ENCODE measurements at places on chromosomes 2 and 18.

GRCh38 chr18:49616618-49617328, 54.9 kb downstream of the LIPG start:
- no peak for DNase-seq

DNA sequence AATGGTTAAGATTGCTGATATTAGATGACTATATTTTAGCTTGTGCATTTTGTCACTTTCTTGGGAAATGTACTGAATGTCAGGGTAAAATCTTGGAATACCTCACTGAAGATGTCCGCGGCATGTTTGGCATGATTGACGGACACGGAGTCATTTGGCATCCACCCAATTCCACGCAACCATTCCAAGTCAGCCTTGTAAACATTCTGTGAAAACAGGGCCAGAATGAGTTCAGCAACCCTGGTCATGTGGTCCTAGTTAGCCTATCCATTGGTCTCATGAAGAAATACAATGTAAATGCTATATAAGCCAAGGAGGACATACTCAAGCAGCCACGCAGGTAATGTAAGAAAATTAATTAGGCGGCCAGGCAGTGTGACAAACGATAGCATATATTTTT, 159.5 kb downstream of the RIF1 start:
- DNase-seq: no peak

- DNase-seq: no peak
These were observed 93.6 kb downstream of the SCN9A start for GRCh38 chr2:166282154-166282553.

DNA sequence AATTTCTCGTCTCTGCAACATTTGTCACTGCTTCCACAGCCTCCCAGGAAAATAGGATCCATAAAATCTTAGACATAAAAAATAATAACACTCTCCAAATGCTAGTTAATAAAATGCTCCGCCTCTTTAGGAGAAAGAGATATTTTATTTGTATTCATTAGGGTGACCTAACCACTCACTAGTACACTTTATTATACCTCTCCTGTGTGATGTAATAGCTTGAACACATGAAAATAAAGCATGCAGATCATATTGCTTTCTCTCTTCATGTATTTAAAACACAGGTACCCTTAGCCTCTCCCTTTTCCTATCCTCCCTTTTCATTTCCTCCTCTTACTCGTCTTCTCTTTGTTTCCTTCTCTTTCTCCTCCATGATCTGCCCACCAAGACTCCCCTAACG, 694.2 kb downstream of the EPHA4 start:
- DNase-seq: no peak

DNA sequence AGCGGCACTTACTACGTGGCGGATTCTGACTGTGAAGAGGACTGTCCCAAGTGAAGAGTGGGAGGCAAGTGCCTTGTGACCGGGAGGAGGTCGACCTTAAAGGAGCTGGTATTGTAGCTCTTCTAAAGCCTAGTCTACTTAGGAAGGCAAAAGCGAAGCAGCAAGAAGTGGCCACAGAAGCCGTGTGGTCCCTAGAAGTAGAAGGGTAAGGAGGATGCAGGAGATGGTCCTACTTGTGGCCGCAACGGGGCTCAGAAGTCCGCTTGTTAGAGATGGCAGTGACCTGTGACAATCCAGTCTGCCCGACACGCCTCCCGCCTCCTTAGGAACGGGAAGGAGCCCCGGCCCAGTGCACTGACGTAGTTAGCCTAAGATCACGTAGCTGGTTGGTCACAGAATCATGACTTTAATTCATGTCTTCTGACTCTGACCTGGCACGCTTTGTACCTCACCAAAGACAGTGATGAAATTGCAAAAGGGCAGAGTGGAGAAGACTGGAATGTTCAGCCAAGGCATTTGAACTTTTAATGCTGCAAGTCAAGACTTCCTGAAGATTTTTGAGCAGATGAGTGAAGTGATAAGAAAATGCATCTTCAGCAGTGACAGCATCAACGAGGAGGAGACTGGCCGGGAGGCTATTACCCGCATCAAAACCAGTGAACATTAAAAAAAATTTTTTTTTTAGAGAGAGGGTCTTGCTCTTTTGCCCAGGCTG, 749 bp upstream of the EIF2AK3 start:
- DNase-seq: peak; percentile 98

GRCh38 chr2:47535073-47535472, 132.1 kb downstream of the MSH2 start:
- DNase-seq: no peak

- DNase-seq: no peak
These were observed 15.9 kb upstream of the CHAC2 start for GRCh38 chr2:53751728-53752127.

GRCh38 chr18:78073275-78073674, 823.6 kb downstream of the GALR1 start:
- DNase-seq: no peak

DNA sequence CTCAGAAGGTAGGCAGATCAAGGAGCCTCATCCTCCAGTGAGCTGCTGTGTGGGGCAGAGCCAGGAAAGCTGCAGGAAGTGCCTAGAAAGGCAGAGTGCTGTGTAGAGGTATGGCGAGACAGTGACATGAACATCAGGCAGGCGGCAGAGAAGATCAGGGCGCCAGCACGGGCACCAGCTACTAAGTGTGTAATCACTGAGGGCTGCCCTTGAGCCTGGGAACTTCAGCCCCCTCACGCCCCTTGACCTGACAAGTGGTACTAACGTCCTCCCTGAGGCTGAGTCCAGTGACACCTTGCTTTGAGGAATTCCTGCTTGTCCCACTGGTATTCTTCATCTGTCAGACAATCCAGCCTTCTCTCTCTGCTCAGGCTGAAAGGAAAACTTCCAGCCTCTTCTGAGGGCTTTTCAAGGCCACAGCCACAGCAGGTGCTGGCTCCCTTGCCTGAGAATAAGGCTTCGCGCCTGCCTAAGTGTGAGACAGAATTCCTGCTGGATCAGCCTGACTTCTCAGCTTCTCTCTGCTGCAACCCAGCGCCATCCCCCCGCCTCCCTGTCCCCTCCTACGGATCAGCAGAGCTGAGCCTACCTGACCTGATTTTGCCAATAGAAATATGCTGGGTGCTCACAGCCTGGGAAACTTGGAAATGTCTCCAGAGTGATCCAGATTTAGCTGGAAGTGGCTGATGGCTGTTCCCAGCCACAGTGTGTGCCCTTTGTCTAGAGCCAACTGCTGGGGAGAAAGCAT, 148.0 kb downstream of the SMAD7 start:
- no peak for DNase-seq

GRCh38 chr18:2392446-2392845, 178.9 kb downstream of the METTL4 start:
- no peak for DNase-seq

DNA sequence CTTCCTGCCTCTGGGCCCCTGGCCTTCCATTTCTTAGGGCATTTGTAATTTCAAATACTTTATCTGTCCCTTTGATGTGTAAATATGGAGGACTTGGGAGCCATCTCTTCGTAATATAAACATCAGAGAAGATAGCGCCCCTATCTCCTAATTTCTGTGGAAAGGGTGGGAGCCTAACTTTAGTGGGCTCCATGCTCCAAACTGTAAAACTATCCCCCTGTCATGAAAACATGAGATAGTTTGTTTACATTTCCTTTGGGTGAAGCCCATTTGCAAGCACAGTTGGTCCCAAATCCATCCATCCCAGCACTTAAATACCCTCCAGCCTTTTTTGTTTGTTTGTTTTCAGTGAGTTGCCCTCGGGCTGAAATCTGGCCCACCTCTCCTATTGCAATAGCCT, 782.6 kb upstream of the FSHR start:
- no peak for DNase-seq

DNA sequence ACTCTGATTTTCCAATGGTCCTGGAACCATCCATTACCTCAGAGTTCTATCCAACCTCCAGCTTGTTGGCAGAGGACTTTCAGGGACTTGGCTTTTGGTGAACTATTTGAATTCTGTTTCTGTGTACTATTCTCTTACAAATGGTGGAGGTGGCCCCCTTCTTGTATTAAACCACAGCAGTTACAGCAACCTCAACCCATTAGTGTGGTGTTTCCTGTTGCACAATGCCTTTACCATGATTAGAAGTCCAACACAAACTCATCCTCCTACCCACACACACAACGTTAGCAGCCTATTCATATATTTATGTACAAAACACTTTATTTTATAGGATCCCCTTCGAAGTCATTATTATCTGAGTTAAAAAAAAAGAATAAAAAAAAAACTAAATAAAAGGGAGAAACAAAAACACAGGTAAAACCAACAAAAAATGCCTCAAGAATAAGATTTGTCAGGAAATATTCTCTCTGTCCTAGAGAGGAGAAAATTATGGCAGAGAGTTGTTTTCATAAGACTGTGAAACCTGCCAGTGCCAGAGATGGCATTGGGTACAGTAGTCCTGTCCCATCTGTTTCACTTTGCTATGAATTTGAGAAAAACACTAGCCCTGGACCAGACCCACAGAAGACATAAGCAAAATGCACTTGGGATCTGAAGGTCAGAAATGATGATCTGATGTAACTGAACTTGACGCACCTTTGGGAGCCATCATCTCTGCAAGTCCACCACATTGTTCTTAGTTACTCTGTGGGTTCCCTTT, 1896.0 kb upstream of the PIK3C3 start:
- no peak for DNase-seq

GRCh38 chr2:55871637-55872036, 51.9 kb downstream of the EFEMP1 start:
- DNase-seq: peak; percentile 73

DNA sequence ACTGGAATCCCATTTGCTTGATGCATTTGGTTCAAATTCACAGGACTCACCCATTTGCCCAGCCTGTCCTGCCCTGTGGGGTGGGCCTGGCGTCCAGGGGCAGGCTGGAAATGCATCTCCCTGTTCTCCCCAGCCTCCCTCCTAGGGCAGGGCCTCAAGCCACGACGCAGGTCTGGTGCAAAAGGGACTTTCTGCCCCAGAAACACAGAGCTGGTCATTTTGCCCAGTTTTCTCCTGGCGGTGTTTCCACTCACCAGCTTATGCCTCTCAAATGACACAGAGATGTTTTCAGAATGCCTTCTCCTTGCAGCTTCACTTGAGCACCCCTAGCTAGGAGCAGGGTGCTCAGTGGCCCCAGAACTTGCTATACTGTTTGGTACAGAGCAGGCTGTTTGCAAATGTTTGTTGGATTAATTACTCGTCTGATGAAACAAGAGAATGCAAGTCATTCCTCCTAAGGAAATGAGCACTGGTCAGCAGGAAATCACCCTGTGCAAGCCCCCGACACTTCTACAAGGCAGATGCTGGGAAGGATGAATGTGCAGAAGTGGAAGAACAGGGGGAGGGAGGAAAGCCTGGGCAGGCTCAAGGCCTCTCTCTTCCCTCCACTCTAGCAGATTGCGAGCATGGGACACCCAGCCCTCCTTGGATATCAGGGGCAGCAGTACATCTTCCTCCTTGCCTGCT, 164.3 kb upstream of the APCDD1 start:
- peak; percentile 57 for DNase-seq

GRCh38 chr2:235552671-235553070, 58.8 kb downstream of the AGAP1 start:
- DNase-seq: no peak

DNA sequence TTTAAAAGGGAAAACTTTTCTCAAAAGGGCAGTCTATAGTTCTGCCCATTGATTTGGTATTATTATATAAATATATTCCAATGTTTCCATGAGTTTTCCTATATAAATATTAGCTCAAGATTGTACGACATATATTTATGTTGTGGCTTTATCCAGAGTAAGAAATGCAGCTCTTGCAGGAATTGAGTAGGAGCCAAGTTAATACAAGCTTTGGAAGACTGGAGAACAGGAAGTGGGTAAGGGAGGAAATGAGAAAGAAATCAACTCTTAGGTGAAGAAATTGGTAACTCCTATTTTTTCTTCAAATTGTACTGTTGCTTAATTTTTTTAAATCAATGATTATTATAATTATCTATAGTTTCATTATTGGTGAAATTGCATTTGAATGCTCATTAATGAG, 105.4 kb upstream of the FAM117B start:
- DNase-seq: peak; percentile 9

DNA sequence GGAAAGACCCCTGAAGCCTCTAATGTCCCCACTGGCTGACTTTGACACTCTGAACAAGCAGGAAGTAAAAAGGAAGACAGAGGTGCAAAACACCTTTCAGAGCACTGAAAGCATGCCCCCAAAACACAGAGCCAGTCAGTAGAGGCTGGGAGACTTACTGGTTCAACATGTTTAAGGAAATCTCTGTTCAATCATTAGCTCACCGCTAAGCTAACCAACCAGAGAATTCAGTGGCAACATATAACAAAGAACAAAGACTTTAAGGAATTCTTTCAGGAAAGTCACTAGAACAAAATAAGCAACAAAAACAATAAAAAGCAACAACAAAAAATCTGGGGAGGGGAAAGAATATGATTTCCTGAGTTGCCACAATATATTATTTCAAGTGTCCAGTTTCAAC, 24.1 kb upstream of the RNU4ATAC start:
- no peak for DNase-seq

DNA sequence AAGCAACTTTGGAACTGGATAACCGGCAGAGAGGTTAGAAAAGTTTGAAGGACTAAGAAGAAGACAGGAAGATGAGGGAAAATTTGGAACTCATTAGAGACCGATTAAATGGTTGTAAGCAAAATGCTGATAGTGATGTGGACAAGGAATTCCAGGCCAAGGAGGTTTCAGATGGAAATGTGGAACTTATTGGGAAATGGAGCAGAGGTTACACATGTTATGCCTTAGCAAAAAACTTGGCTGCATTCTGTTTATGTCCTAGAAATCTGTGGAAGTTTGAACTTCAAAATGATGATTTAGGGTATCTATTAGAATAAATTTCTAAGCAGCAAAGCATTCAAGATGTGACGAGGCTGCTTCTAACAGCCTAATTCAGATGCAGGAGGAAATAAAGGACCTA, 675.1 kb upstream of the SYT4 start:
- no peak for DNase-seq

GRCh38 chr2:9345997-9346396, 77.3 kb downstream of the ITGB1BP1 start:
- DNase-seq: no peak

- DNase-seq: no peak
These were observed 287.6 kb upstream of the LRRTM1 start for GRCh38 chr2:80592106-80592505.

GRCh38 chr2:217776631-217777030, 226.2 kb downstream of the TNS1 start:
- DNase-seq: no peak

DNA sequence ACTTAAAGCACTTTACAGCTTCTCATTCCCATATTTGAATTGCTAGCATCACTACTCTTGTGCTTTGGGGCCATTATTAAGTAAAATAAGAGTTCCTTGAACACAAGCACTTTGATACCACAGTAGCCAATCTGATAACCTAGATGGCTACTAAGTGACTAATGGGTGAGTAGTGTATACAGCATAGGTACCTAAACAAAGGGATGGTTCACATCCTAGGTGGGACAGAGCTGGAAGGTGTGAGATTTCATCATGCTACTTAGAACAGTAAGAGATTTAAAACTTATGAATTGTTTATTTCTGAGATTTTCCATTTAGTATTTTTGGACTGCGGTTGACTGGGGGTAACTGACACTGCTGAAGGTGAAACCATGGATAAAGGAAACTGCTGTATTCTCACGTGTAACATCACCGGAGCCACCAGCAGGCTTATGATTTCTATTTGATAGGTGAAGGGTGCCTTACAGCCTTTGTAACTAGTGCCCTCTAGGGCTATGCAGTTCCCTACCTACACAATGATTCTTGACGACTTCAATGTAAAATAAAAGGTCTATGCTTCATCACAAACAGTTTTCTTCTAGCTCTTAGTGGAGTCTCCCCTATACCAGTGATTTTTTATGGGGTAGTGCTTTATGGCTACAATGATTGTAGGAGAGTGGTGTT, 22.1 kb upstream of the CRIM1 start:
- DNase-seq: no peak
